ENCODE measurements at places on chromosomes 12 and 14.
A peak's percentile ranks its signal among the peaks of the same experiment; 100 is the strongest.

DNA sequence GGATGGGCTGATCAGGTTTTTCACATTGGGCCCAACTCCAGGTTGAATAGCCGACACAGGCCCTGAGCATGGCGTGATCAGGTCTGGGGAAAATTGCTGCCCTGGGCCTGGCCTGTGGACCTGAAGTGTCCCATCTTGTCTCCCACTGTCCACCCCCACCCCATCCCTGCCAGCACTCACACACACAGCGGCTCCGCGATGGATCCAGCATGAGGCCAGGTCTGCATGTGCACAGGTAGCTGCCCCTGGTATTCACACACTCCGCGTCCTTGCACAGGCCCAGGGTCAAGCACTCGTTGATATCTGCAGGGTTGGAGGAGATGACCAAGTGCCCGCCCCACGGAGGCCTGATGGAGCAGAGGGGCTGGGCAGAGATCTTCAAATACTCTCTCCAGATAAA, 38.7 kb downstream of the ISCA2 start:
- H3K27ac ChIP-seq = no peak overlapping the region
- no peaks in the 10 kb centered on the region for H3K36me3 ChIP-seq
- no peak overlapping the region for H3K4me3 ChIP-seq
- no peaks in the 10 kb centered on the region for H3K27me3 ChIP-seq

GRCh38 chr12:72082986-72083820, 144.6 kb downstream of the TPH2 start:
- H3K36me3 ChIP-seq = no peaks in the 10 kb centered on the region
- no peak overlapping the region for H3K27ac ChIP-seq
- H3K27me3 ChIP-seq = no peaks in the 10 kb centered on the region
- no peaks in the 10 kb centered on the region for H3K4me1 ChIP-seq
- no peak overlapping the region for H3K4me3 ChIP-seq

DNA sequence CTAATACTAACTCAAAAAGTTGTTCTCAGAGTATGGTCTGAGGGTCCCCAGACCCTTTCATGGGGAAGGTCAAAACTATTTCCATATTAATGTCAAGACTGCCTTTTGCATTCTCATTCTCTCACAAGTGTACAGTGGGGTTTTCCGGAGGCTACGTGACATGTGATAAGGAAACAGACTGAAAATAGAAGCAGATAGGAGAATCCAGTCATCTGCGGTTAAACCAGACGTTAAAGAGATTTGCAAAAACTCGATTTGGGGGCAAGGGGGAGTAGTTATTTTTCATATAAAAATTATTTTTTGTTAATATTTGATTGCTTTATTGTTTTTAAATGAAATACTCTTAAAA, 1.0 kb upstream of the NAP1L1 start:
- H3K36me3 ChIP-seq = no peaks in the 10 kb centered on the region
- peak overlapping the region; percentile 91 for H3K27ac ChIP-seq
- H3K4me3 ChIP-seq = peak overlapping the region; percentile 72
- H3K4me1 ChIP-seq = no peaks in the 10 kb centered on the region
- H3K27me3 ChIP-seq = no peaks in the 10 kb centered on the region

- H3K27ac ChIP-seq = no peak overlapping the region
- H3K4me3 ChIP-seq = no peak overlapping the region
- H3K4me1 ChIP-seq = peaks cover 19% of the 10 kb centered on the region
- H3K27me3 ChIP-seq = no peaks in the 10 kb centered on the region
Observed at GRCh38 chr14:95486875-95487668, 29.4 kb downstream of the SYNE3 start.

- DNase-seq = no peak
- H3K4me1 ChIP-seq = no peaks in the 10 kb centered on the region
- H3K27ac ChIP-seq = no peak overlapping the region
- H3K27me3 ChIP-seq = no peaks in the 10 kb centered on the region
- H3K4me3 ChIP-seq = no peak overlapping the region
Observed at GRCh38 chr12:95318071-95318545, 100.5 kb downstream of the VEZT start.
